ENCODE measurements at places on chromosomes 12 and 14. TPM values are rescaled to one million over a fixed set of nuclear protein-coding genes. Genes with fewer than 3 reads are reported as not detected.
A peak's percentile ranks its signal among the peaks of the same experiment; 100 is the strongest.

- H3K27me3 ChIP-seq = no peaks in the 10 kb centered on the region
- peak; percentile 92 for DNase-seq
- H3K4me1 ChIP-seq = peaks cover 7% of the 10 kb centered on the region
- H3K4me3 ChIP-seq = no peak overlapping the region
Measured at GRCh38 chr12:27464220-27464554, 17.7 kb downstream of the SMCO2 start.

GRCh38 chr12:121989276-121990113 lies 32.2 kb upstream of the BCL7A start:
- H3K27ac ChIP-seq = no peak overlapping the region
- DNase-seq = no peak
- H3K36me3 ChIP-seq = no peaks in the 10 kb centered on the region
- no peak overlapping the region for H3K4me3 ChIP-seq
- H3K27me3 ChIP-seq = no peaks in the 10 kb centered on the region

GRCh38 chr12:94012071-94012470 lies 136.3 kb upstream of the PLXNC1 start:
- no peaks in the 10 kb centered on the region for H3K36me3 ChIP-seq
- H3K4me1 ChIP-seq = no peaks in the 10 kb centered on the region
- H3K4me3 ChIP-seq = no peak overlapping the region
- no peak overlapping the region for H3K27ac ChIP-seq

- H3K4me3 ChIP-seq = no peak overlapping the region
- no peaks in the 10 kb centered on the region for H3K36me3 ChIP-seq
- no peak overlapping the region for H3K27ac ChIP-seq
- no peaks in the 10 kb centered on the region for H3K27me3 ChIP-seq
Measured at GRCh38 chr12:49403971-49404450, 36.7 kb downstream of the SPATS2 start.

DNA sequence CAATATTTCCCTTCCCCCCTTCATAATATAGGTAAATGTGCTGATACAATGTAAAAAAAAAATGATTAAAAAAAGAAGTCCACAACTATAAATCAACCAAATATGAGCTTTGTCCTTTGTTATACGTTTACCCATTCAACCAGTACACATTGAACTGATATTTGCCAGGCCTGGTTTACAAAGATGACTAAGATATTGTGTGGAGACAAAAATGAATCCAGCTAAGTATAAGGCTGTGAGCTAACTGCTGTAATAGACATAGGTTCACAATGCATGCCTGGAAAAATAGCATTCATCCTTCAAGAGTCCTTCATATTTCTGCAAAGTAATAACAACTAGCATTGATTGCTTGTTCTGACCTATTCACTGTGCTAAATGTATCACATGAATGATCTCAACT lies 6.9 kb downstream of the C12orf56 start:
- H3K36me3 ChIP-seq = no peaks in the 10 kb centered on the region
- no peaks in the 10 kb centered on the region for H3K27me3 ChIP-seq
- H3K4me3 ChIP-seq = no peak overlapping the region
- DNase-seq = no peak
- H3K27ac ChIP-seq = no peak overlapping the region

DNA sequence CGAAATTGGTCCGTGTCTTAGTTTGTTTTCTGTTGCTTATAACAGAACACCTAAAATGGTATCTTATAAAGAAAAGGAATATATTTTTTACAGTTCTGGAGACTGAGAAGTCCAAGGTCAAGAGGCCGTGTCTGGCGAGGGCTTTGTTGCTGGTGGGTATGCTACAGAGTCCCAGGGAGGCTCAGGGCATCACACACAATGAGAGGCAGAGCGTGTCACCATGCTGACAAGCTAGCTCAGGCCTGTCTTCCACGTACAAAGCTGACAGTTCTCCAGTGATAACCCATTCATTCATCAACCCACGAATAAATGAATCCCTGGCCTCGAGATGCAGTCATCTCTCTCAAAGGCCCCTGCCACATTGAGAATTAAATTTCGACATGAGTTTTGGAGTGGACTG lies 56.7 kb upstream of the AEBP2 start:
- no peaks in the 10 kb centered on the region for H3K36me3 ChIP-seq
- no peak overlapping the region for H3K4me3 ChIP-seq
- no peak overlapping the region for H3K27ac ChIP-seq
- H3K27me3 ChIP-seq = no peaks in the 10 kb centered on the region
- no peaks in the 10 kb centered on the region for H3K4me1 ChIP-seq

DNA sequence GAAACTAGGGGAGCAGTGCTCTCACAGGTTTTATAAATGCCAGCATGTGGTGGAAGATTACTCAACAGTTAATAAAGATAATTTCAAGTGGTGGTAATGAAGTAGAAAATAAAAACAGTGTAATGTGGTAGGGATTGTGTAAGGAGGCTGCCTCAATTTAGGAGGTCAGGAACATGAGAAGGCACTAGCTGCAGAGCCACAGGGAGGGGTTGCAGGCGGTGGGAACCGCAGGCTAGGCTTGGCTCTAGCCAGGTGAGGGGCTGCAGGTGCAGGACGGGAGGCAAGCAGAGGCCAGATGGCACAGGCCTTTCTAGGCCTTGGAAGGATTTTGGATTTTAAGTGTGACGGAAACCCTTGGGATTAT lies 768 bp downstream of the METTL25 start:
- no peaks in the 10 kb centered on the region for H3K27me3 ChIP-seq
- H3K36me3 ChIP-seq = peaks cover 10% of the 10 kb centered on the region
- peak overlapping the region; percentile 7 for H3K27ac ChIP-seq
- no peak for DNase-seq
- H3K4me1 ChIP-seq = peaks cover 17% of the 10 kb centered on the region

DNA sequence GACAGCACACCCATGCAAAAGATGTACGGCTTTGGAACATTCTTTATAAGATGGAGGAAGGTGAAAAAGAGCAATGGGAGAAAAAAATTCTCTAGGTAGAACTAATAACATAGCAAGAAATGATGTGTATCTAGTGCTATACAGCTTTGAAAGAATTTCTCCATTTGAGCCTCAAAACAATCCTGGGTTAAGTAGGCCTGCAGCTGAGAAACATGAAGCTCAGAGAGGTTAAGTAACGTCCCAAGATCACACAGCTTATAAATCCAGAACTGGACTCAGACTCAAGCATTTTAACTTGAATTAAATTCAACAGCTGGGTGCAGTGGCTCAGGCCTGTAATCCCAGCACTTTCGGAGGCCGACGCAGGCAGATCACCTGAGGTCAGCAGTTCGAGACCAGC lies 32.9 kb downstream of the TTC7B start:
- no peak for DNase-seq
- peaks cover 1% of the 10 kb centered on the region for H3K4me1 ChIP-seq
- no peaks in the 10 kb centered on the region for H3K27me3 ChIP-seq
- peaks cover 12% of the 10 kb centered on the region for H3K36me3 ChIP-seq

DNA sequence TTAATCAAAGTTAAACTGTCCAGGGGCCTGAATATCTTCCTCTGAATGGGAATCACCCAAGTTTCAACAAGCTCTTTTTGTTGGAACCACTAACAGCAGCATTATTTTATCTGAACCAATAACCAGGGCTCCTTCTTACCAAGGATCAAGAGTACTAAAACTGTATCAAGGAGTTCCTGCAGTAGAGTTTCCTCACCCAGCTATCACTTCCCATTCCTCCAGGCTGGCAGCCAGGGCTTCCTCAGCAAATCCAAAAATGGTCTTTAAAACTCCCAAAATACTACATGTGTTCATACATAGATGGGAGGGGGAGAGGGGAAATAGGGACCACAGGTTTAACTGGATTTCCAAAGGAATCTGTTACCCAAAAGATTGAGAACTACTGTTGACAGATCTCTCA lies 10.5 kb downstream of the FMNL3 start:
- no peak overlapping the region for H3K27ac ChIP-seq
- H3K36me3 ChIP-seq = no peaks in the 10 kb centered on the region
- H3K4me3 ChIP-seq = no peak overlapping the region
- DNase-seq = no peak
- H3K4me1 ChIP-seq = peaks cover 3% of the 10 kb centered on the region
- H3K27me3 ChIP-seq = no peaks in the 10 kb centered on the region

DNA sequence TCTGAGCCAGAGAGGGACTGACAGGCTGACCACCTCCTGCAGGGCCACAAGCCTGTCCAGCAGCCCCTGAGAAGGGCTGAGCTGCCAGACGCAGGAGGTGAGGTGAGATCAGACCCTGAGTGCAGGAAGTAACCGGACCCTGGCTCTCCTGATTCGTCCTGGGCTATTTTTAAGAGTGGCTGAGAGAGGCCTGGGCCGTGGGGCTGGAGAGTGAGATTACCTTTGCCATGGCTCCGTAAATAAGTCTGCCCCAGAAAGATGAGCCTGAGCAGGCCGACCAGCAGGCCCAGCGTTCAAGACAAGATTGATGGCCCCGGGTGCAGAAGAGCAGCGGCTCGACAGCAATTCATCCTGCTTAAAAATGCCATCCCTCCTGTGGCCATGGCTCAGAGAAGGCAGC lies 54.2 kb downstream of the SPTB start:
- no peaks in the 10 kb centered on the region for H3K36me3 ChIP-seq
- no peak overlapping the region for H3K4me3 ChIP-seq

DNA sequence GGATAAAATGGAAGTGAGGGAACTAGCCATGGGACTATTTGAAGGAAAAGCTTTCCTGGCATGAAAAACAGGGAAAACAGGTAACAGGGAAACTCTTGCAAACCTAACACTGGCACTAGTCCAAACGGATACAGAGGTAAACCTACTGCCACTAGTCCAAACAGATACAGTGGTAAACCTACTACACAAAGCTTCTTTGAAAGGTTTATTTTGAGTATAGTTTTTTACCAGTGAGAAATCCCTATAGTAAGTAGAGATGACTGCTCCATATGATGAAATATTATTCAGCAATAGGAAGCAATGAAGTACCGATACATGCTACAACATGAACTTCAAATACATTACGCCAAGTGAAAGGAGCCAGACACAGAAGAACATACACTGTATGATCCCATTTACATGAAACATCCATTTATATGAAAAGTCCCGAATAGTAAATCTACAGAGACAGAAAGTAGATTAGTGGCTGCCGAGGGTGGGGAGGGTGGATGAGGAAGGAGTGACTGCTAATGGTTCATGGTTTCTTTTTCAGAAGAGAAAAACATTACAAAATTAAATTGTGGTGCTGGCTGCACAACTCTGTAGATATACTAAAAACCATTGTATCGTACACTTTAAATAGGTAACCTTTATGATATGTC lies 25.5 kb downstream of the SPTLC2 start:
- no peak overlapping the region for H3K4me3 ChIP-seq
- no peak overlapping the region for H3K27ac ChIP-seq
- no peaks in the 10 kb centered on the region for H3K27me3 ChIP-seq
- no peaks in the 10 kb centered on the region for H3K36me3 ChIP-seq
- peaks cover 2% of the 10 kb centered on the region for H3K4me1 ChIP-seq

DNA sequence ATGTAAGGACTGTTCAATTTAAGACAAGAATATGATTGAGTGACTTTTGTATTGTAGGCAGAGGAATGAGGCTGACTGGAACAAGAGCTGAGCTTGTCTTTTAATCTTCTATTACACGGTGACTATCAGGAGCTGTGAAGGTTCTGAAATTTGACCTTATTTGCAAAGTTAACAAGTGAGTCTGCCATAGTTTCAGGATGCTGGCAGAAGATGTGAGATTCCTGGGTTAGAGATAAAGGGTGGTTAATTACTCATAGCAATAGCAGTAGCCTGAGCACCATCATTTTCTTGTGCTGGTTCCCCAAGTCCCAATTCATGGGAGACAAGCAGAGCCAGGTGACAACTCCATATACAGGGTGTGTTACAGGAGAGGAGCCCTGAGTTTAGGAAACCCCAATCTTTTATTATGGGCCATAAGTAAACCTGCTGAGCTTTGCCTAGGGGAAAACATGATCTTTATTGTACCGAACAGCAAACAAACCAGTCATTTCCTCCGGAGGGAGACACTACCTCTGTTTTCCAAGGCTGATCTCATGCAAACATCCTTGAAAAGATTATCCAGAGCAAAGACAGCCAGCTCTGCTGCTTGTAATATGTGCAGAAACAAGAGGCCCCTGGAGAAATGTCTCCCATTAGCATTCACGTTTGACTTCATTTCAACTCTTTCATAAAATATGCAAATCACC lies 51.7 kb upstream of the DDX11 start:
- no peak overlapping the region for H3K4me3 ChIP-seq
- no peaks in the 10 kb centered on the region for H3K27me3 ChIP-seq
- DNase-seq = no peak
- no peak overlapping the region for H3K27ac ChIP-seq

- H3K4me1 ChIP-seq = peaks cover 3% of the 10 kb centered on the region
- no peak overlapping the region for H3K4me3 ChIP-seq
- no peaks in the 10 kb centered on the region for H3K36me3 ChIP-seq
- H3K27ac ChIP-seq = no peak overlapping the region
- no peak for DNase-seq
Measured at GRCh38 chr14:49250109-49250508, 336.1 kb downstream of the RPS29 start.

Gene RAD51B
- total RNA-seq = 16.6 TPM

Gene TSHR
- not detected for total RNA-seq

Gene TBX3
- total RNA-seq = 126 TPM

Gene C12orf42
- total RNA-seq = not detected

Gene PHLDA1
- 18.6 TPM for total RNA-seq

Gene SLC7A8
- 74.0 TPM for total RNA-seq

Gene PIK3C2G
- 4.8 TPM for total RNA-seq

Measured in lung (tissue), 17 donors.